Stimulated activated memory B cell treated with anti-CD40 and anti-IgM and Interleukin-4, amounts not matched to agents 10 μg/mL and 1 μg/mL and 100 μg/mL, for 72 hours (primary cell): ENCODE measurements at places on chromosomes 16 and 17.

- ATAC-seq = peak; percentile 92
Measured at GRCh38 chr16:50578137-50578536, 29.9 kb downstream of the NKD1 start.

- ATAC-seq = no peak
Measured at GRCh38 chr17:70906808-70907207, 737.5 kb downstream of the KCNJ2 start.

DNA sequence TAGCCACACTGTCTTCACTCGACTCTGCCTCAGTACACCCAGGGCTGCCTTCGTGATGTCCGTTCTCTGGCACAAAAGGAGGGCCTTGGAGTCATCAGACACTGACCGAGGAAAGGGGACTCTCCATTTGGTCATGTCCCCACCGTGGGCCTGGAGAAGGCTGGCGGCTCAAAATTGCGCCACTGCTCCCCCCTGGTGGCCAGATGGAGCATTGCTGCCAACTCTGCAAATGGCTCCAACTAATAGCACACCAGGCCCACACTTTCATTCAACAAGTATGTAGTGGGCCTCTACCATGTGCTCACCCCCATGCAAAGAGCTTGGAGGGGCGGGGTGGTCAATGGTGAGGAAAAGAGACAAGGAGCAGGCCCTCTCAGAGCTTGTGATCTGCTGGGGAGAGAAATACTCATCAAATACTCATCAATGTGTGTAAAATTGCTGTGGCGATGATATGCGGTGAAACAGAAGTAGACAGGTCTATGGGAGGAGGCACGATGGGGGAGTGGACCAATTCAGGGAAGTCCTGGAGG is 5.2 kb upstream of the GRIN2C start:
- peak; percentile 60 for ATAC-seq

GRCh38 chr16:49698931-49699840 is 156.7 kb downstream of the ZNF423 start:
- ATAC-seq = no peak

- no peak for ATAC-seq
Measured at GRCh38 chr16:52581530-52581929, 34.6 kb upstream of the TOX3 start.

GRCh38 chr16:57144027-57144426 is 41.8 kb downstream of the PSME3IP1 start:
- ATAC-seq = no peak

DNA sequence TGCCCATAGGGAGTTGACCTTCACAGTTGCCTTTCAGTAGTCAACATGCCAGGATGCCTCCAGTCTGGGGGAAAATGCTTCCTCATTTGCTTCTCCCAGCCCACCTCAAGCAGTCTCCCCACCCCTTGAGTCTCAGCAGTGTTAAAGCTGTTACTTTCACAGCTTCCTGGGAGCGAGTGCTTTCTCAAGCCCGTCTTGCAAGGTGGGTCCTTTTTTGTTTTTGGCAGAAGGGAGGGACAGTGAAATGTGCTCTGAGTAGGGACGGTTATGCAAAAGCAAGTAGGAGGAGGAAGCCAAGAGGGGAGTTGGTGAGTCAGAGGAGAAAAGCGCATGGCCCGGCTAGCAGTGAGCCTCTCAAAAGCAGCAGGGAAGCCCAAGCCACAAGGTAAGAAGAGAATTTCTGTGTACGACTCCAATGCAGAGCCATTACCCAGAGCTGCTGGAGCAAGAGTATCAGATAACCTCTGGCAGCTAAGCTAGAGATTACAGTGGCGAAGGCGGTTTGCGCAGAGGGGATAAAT is at the start of gene CHST4:
CHST4 (plus strand) TSS at position 316 of the 521 bp plus-strand sequence. CDS start 10,252 bp downstream, outside the sequence.
- ATAC-seq = peak; percentile 58

DNA sequence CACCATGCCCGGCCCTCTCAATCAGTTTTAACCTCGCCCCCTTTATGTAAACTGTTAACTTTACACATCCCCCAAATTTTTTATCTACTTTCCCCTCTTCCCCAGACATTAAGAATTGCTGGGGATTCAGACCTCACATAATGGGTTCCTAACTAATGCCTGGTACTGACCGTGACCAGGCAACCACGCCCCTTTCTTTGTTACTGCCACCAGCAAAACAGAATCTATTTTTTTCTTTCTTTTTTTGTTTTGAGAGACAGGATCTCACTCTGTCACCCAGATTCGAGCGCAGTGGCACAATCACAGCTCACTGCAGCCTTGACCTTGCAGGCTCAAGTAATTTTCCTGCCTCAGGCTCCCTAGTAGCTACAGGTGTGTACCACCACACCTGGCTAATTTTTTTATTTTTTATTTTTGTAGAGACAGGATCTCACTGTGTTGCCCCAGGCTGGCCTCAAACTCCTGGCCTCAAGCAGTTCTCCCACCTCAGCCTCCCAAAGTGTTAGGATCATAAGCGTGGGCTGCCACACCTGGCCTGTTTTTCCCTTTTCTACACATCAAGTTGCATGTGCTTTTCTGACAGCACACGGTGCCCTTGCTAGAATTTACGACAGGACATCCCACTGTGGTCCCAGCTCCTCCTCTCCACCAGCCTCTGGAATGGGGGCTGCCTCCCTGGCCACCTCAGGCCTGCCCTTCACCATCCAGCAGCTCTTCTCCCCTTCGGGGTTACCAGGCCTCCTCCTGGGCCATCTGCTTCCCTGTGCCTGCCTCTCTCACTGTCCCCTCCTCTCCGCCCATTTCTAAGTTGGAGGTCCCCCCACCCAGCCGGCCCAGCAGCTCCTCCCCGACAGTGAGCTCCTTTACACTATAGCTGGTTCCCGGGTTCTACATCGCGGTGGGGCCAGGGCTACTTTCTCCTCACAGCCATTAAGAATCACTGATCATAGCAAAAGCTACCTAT is 10.8 kb downstream of the CPNE2 start:
- ATAC-seq = no peak

DNA sequence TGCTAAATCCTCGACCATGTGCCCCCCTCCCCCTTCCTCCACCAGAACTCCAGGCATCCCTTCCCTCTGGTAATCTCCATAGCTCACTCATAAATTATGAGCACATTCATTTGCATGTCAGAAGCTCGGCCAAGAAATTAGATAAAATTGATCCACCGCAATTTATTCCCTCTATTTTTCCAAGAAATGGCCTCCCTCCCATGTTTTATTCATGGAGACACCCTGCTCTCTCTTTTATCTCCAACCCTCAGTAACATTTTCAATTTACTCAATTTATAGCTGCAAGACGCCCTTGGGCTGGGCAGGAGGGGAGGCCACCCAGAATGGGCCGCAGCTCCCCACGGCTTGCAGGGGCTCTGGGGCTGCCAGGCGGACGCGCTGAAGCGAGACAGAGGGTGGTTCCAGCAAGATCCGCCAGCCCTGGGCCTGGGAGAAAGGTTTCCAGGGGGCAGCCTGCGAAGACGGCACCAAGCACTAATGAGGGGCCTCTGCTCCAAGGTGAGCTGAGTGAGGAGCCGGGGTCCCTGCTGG is 54.7 kb upstream of the ZNF423 start:
- ATAC-seq = no peak

- peak; percentile 63 for ATAC-seq
Measured at GRCh38 chr17:29613352-29613837, 9.3 kb downstream of the CORO6 start.

DNA sequence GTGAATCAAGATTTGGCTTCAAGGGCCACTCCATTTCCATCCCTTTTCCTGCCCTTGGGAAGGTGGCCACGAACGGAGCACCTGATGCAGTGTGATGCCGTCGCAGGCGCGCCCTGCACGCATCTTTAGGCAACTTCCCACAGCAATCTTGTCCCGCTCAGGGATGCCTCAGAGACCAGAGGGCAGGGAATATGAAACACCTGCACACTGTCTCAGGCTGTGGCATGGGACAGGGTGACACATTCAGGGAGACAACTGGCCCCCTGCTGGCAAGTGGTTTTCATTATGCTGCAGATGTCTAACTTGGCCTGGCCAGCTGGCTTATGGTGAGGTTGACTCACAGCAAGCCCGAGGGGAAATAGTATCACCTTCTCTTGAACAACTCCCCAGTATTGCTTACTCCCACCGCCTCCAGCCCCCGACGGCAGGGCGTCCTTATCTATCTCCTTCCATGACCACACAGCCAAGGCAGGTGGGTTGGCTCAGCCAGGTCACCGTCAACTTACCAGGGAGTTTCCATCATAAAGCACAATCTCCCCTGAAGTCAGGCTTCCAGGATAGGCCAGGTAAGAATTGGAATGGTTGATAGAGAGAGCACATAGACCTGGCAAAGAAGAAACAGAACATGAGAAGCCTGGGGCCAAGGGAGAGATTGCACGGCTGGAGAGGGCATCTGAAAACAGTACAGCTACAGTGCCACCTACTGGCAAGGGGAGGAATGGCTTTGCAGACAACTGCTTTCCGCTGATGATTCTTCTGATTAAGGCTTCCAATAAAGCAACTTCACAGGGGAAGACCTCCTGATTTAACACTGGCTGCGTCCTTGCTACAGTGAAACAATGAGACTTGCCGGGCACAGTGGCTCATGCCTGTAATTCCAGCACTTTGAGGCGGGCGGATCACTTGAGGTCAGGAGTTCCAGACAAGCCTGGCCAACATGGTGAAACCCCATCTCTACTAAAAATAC is 21.1 kb downstream of the WIPI1 start:
- ATAC-seq = peak; percentile 79

- peak; percentile 56 for ATAC-seq
Measured at GRCh38 chr17:78168903-78169793, 767 bp downstream of the SYNGR2 start.

DNA sequence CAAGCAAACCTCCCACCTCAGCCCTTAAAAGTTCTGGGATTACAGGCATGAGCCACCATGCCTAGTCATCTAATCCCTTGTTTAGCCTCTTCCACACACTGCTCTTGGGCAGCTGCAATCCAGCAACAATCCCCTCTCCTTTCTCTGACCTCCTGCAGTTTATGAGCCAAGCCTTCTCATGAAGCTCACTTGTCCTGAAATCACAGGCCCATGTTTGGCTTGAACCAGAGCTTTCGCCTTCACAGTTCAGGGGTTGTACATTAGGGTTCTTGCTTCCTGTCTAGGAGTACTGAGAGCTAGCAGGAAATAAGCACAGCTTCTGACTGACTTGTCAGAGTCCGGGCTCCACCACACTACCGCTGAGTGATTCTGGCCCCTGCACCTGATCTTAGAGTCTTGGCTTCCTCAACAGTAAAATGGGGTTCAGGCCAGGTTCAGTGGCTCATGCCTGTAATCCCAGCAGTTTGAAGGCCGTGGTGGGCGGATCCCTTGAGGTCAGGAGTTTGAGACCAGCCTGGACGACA is 16.3 kb downstream of the ERAL1 start:
- peak; percentile 99 for ATAC-seq

DNA sequence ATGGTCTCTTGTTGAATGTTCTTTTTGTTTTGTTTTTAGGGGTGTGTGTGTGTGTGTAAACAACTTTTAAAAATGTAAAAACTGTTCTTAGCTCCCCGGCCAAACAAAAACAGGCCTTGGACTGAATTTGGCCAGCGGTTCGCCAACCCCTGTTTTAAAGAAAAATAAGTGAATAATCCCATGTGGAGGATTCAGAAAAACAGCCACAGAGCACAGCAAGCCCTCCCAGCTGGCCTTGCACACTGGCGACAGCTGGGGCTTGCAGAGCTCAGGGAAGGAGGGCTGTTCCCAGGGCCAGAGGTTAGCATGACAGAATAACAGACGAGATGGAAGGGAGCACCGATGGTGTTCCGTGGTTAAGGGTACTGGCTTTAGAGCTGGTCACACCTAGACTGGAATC is 39.0 kb downstream of the EMP2 start:
- no peak for ATAC-seq

GRCh38 chr16:57092786-57093411 is 516 bp downstream of the CPNE2 start:
- peak; percentile 72 for ATAC-seq

DNA sequence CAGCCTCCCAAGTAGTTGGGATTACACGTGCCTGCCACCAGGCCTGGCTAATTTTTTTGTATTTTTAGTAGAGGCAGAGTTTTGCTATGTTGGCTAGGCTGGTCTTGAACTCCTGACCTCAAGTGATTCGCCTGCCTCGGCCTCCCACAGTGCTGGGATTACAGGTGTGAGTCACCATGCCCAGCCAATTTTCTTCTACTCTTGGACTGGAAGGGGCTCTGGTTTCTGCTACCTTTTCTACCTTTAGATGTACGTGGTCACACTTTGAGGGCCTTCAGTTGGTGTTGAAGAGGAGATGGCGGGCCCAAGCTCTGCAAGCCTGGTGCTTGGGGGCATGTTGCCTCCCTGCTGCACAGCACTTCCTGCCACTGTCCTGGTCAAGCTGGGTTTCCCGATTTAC is 173.6 kb downstream of the PRKCA start:
- no peak for ATAC-seq

- ATAC-seq = no peak
Measured at GRCh38 chr17:20032636-20033035, 23.5 kb downstream of the SPECC1 start.

GRCh38 chr16:77801817-77802216 is 13.5 kb downstream of the VAT1L start:
- no peak for ATAC-seq

GRCh38 chr17:15351478-15351840 is 10.1 kb upstream of the TEKT3 start:
- ATAC-seq = no peak

- no peak for ATAC-seq
Measured at GRCh38 chr16:1466968-1467521, 7.8 kb downstream of the CLCN7 start.

GRCh38 chr16:29736112-29736511 is 9.7 kb downstream of the C16orf54 start:
- ATAC-seq = no peak

GRCh38 chr17:81922566-81923301 is 4.8 kb upstream of the SIRT7 start:
- ATAC-seq = no peak

GRCh38 chr17:71969500-71969899 is 151.3 kb upstream of the SOX9 start:
- ATAC-seq = no peak

DNA sequence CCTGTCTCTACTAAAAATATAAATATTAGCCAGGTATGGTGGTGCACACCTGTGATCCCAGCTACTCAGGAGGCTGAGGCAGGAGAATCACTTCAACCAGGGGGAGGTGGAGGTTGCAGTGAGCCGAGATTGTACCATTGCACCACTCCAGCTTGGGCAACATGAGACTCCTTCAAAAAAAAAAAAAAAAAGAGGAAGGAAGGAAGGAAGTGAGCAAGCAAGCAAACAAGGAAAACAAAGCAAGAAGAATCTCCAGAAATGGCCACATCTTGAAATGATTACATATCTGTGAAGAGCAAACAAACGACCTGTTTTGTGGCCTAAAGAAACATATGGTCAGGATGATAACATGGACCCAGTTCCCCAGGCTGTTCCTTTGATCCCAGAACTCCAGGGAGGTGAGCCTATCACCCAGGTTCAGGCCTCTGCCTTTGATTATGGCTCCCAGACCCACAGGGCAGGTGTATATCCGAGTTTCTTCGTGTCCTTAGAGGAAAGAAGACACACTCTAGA is 8.9 kb downstream of the ACOX1 start:
- ATAC-seq = no peak
